ENCODE measurements at places on chromosomes 6 and 20.

- no peak for DNase-seq
Measured at GRCh38 chr20:49571553-49571835, 3.6 kb upstream of the PTGIS start.

DNA sequence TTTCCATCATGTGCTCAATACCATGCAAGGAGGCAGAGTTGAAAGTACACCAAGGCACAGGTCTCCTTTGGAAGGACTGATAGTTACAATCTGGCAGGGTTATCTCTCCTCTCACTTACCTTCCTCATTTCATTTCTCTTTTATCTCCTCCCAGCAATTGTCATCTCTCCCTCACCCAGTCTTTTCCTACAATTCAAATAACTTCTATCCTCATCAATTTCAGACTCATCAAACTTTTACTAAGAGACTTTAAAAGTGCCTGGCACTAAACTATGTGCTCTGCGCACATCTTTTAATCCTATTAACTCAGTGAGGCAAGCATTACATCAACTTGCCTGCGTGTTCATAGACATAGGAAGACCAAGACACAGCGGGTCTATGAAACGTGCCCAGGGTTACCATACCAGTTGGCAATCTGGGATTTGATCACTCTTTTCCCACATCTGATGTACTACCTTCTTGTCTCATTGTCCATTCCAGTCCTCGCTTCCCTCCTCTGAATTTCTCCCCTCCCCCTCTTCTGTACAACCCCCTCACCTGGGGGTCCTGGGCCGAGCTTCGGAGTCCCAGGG lies 1.2 kb downstream of the VARS1 start:
- no peak for DNase-seq

DNA sequence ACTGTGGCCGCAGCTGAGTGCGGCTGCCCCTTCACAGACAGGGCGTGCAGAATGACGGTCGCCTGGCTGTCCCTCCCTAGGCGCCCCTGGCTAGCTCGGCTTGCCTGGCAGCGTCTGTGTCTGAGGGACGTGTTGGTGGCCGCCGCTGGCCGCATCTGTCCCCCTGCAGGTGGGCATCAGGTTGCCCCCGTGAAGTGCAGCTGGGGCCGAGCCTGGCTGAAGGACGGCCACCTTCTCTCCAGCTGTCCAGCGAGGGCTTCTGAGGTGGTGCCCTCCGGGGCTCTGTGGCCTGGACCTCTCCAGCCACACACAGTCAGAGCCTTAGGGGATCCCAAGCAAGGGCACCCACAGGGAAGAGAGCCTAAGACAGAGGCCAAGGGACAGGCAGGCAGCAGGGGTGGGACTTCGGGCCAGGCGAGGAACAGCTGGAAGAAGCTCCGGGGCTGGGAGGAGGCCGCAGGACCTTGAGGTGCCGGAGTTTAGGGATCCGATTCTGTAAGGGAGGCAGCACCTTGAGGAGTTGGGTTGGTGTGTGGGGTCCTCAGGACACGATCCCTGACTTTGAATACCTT lies 89.0 kb upstream of the EPB41L1 start:
- no peak for DNase-seq

GRCh38 chr20:23340524-23340923 lies 10.1 kb upstream of the NXT1 start:
- DNase-seq, result peak; percentile 72
